ENCODE measurements at places on chromosomes 16 and 17. TPM values are rescaled to one million over a fixed set of nuclear protein-coding genes. Genes with fewer than 3 reads are reported as not detected.
A peak's percentile ranks its signal among the peaks of the same experiment; 100 is the strongest.

DNA sequence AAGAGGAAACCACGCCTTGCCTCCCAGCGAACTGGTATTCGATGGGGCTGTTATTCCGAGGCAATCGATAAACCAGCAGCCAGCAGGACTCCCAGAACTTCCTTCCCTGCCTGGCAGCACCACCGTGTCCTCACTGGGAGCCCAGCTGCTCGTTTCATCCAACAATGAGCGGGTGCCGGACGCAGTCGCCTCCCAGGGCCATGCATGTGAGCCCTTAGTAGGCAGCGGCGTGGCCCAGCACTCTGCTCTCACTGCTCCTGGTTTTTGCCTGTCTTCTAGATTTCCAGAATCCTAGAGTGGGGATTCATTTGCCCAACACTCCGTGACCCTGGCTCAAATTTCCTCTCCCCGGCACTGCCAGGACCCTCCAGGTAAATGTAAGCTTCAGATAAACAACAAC lies 29.1 kb upstream of the RASD1 start:
- no peak overlapping the region for H3K4me3 ChIP-seq
- no peaks in the 10 kb centered on the region for H3K36me3 ChIP-seq
- H3K27me3 ChIP-seq = no peaks in the 10 kb centered on the region
- no peak for DNase-seq
- peaks cover 4% of the 10 kb centered on the region for H3K4me1 ChIP-seq

Gene ZPBP2
- not detected for total RNA-seq

DNA sequence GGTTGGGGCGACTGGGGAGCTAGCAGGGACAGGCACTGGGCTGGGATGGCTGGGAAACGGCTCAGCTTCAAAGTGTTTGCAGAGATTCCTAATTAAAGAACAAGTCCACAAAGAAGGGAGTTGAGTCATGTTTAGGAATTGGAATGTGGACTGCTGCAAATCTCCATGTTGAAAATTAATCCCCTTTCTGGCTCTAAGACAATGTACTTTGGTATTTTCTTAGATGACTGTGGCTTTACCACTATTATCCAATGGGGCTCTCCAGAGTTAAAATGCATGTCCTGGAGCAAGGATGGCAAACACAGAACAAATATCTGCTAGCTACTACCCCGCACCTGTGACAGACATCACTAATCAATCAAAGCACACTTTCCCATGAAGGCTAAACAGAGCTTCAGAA lies 22.2 kb upstream of the WSCD1 start:
- H3K4me3 ChIP-seq = no peak overlapping the region
- H3K36me3 ChIP-seq = no peaks in the 10 kb centered on the region
- H3K4me1 ChIP-seq = peaks cover 4% of the 10 kb centered on the region
- DNase-seq = no peak
- H3K27ac ChIP-seq = no peak overlapping the region

DNA sequence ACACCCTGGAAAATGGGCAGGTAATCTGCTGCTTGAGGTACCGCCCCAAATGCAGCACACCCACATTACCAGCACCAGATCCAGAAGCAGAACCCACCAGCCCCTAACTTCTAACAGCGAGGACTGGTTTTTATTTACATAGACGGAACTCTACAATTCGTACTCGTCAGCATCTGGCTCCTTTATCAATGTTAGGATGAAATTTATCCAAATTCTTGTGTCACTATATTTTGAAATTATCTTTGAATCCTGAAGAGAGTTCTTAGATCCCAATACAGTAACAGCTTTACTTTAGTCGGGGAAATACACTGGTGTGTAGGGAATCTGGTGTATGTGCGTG lies 332 bp upstream of the ALG1 start:
- peaks cover 9% of the 10 kb centered on the region for H3K4me1 ChIP-seq
- DNase-seq = no peak
- no peaks in the 10 kb centered on the region for H3K27me3 ChIP-seq
- peak overlapping the region; percentile 82 for H3K4me3 ChIP-seq
- H3K27ac ChIP-seq = peak overlapping the region; percentile 62

Gene CCL8
- total RNA-seq = not detected

DNA sequence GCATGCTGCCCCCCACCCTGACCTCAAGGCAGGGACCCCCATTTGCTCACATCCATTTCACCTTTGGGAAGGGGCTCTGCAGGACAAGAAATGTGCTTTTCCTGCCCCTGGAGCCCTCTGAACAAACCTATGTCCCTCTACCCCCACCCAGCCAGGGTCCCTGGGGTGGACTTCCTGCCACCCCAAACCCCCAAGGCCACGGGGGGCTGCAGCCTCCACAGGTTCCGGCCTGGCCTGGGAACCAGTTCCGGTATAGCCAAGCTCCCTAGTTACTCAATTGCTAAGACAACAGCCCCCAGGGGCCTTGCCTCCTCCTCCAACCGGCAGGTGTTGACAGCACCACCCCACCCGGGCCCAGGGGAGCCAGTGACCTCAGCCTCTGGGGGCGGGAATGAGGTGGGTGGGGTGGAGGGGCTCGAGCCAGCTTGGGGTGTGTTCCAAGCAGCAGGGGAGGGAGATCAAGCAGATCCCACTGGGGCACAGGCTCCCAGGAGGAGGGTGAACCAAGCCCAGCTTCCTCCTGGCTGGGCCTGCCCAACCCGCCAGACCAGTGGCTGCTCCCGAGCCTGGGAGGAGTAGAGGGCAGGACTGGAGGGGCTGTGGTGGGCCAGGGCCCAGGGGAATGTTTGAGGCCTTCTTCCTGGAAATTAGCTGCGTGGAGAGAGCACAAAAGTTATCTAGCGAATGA lies 6.6 kb downstream of the PNMT start:
- H3K36me3 ChIP-seq = no peaks in the 10 kb centered on the region
- no peaks in the 10 kb centered on the region for H3K27me3 ChIP-seq
- DNase-seq = peak; percentile 82
- peak overlapping the region; percentile 58 for H3K27ac ChIP-seq
- H3K4me1 ChIP-seq = peaks cover 57% of the 10 kb centered on the region

DNA sequence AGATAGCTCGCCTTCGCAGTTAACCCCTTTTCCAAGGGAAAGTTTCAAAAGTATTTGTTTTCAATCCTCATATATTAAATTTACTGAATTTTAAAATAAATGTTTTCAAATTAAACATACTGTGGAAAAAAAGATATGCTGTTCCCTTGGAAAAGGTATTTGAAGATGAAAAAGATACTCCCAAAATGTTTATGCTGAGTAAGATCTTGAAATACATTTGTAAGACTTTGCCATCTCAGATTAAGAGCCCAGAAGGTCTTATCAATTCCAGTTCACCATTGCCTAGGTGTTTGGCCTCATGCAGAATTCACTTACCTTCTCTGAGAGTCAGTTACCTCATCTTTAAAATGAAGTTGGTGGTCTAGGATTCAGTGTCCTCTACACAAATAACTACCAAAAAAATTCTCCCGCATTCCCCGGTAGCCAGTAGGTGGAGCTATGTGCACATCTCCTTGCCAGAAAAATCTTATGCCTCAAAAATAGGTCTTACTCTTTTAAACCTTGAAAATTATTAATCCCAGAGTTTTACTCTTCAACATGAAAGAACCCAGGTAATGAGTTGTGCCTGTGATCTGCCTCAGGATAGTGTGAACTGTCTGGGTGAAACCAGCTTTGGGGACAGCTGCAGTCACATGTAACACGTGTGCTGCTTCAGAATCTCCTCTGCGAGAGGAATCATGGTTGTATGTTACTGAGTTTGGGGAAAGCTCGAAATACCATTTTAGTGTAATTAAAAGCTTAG lies 178.3 kb downstream of the MRTFB start:
- H3K27ac ChIP-seq = no peak overlapping the region
- H3K27me3 ChIP-seq = no peaks in the 10 kb centered on the region
- peak; percentile 74 for DNase-seq

Measured in kidney (tissue), 22 donors.